Esophagus muscularis mucosa (tissue), 4 donors: ENCODE measurements at places on chromosomes 11 and 22. TPM values are rescaled to one million over a fixed set of nuclear protein-coding genes. Genes with fewer than 3 reads are reported as not detected.

DNA sequence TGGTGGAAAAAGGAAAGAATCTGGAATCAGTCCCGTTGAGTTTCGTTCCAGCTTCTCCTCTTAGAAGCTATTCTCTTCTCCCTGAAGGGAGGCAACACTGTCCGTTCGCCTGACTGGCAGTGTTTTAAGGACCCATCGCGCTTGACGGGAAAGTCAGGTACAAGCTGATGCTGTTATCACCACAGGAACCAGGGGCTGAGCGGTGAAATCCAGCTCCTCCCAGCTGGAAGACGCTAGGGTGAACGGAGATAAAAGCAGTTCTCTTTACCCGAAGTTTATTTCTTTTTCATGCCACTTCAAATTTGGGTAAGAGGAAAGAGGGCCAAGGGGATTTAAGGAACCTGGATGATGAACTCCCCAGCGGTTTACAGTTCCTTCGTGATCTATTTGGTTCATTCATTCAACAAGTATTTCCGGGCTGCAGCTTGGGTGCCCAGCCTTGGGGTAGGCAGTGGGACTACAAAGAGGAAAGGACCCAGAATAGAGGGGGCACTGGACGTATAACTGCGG is 551 bp upstream of the DEUP1 start:
- H3K27me3 ChIP-seq, result peaks cover 22% of the 10 kb centered on the region
- no peaks in the 10 kb centered on the region for H3K36me3 ChIP-seq
- peaks cover 11% of the 10 kb centered on the region for H3K4me1 ChIP-seq
- H3K4me3 ChIP-seq, result peak overlapping the region; percentile 46
- no peak for DNase-seq

DNA sequence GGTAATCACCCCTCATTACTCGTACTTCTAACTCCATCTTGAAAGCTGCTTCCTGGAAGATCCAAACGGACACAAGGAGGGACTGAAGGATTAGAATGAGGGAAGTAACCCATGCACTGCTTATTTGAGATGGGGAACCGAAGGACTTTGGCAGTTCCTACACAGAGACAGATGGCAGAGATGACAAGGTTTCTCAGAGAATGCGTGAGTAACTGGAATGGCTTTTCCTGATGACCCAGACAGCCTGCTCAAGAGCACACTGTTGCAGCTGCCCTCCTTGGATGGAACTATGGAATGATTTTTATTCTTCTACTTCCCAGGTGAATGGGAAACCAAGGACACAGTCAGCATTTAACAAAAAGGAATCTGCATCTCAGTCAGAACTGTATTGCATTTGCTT is 7.3 kb downstream of the KCNJ11 start:
- no peak overlapping the region for H3K27ac ChIP-seq
- H3K4me1 ChIP-seq, result peaks cover 3% of the 10 kb centered on the region
- DNase-seq, result no peak
- no peak overlapping the region for H3K4me3 ChIP-seq
- no peaks in the 10 kb centered on the region for H3K27me3 ChIP-seq
- H3K36me3 ChIP-seq, result no peaks in the 10 kb centered on the region

DNA sequence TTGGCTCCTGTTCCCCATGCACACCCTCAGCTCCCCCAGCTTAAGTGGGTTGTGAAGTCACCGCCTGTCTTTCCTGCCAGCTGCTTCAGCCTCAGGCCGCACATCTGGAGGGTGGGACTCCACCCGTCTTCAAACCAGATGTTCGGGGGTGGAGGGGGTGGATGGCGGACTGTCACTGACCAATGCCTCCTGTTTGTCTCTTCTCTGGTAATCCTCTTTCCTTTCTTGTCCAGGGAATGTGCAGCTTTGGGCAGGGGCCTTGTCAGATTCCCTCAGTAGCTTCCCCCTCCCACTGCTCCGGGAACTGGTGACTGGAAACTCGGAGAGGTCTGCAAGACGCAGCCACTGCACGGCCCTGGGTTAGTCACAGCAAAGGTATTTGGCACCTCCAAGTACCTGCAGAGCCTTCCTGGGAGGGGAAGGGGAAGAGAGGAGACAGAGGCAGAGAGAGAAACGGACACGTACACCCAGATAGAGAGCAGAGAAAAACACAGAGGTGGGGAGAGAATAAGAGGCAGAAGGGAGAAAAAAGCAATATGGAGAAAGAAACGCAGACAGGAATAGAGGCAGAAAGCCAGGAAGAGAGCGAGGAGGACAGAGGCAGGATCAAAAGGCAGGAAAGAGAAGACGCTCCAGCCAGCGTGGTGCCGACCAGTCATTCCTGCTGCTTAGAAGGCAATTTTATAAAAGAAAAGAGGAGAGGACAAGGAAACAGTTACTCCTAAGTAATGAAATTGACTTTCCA is 56.1 kb upstream of the TIMP3 start:
- DNase-seq, result no peak
- no peaks in the 10 kb centered on the region for H3K36me3 ChIP-seq
- no peak overlapping the region for H3K4me3 ChIP-seq
- H3K27me3 ChIP-seq, result no peaks in the 10 kb centered on the region
- H3K4me1 ChIP-seq, result peaks cover 24% of the 10 kb centered on the region

DNA sequence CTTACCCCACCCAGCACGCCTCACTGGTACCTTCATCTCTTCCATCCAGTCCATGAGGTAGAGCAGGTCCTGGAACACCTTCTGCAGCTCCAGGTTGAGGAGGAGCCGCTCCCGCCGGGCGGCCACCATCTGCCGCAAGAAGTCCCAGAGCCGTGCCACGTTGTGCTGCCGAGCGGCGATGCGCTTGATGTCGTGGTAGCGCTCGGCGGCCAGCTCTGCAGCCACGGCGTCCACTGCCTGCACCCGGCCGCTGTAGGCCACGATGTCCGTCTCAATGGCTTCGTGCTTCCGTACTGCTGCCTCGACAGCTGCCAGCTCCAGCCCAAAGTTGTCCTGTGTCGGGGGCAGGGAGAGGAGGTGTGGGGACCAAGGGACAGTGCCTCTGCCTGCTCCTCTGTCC is 21.5 kb downstream of the SPTBN2 start:
- H3K4me3 ChIP-seq, result no peak overlapping the region
- no peaks in the 10 kb centered on the region for H3K27me3 ChIP-seq
- no peak overlapping the region for H3K27ac ChIP-seq
- H3K4me1 ChIP-seq, result no peaks in the 10 kb centered on the region
- DNase-seq, result no peak

DNA sequence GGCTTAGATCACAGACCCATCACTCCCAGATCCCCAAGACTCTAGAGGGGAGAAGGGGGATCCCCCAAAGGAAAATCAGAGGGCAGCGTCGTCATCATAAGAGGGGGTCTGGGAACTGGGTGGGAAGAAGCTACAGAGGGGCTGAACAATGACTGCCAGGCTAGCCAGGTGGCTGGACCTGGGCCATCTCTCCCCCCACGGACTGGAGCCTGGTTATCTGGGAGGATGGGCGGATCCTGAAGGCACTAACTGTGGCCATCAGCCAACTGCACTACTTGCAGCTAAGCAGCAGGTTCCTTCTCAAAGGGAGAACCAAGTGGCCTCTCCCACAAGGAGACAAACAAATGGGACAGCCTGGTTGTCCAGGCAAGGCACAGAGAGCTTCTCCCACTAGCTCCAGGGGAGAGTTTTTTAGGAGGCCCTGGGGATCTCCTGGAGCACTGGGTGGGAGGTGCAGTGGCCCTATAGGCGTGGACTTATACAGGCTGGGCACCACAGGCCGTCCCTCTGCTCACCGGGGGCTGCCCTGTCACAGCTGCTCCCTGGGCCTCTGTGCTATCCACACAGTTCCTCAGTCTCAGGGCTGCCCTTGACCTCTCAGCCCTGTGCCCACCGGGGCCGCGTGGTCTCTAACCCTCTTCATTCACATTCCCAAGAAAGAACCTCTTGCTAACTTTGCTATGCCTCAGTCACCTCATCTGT is 15.4 kb downstream of the P2RY6 start:
- no peaks in the 10 kb centered on the region for H3K27me3 ChIP-seq
- H3K4me3 ChIP-seq, result no peak overlapping the region
- H3K36me3 ChIP-seq, result no peaks in the 10 kb centered on the region

DNA sequence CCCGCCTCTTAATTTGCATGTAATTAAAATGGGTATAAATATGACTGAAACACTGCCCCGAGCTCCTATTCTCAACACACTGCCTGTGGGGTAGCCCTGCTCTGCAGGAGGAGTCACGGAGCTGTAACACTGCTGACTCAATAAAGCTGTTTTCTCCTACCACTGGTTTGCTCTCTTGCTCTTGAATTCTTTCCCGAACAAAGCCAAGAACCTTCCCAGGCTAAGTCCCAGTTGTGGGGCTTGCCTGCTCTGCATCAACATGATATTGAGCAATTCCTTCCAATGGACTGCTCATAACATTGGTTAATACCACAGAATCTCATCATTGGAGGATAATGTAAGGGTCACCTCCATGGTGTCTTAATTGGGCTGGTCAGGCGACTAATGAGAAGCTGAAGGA is 114.4 kb downstream of the FBXO7 start:
- no peak overlapping the region for H3K4me3 ChIP-seq
- H3K36me3 ChIP-seq, result no peaks in the 10 kb centered on the region
- no peak overlapping the region for H3K27ac ChIP-seq
- H3K27me3 ChIP-seq, result no peaks in the 10 kb centered on the region

GRCh38 chr11:70299636-70300035 is 29.1 kb downstream of the PPFIA1 start:
- no peak for DNase-seq
- H3K36me3 ChIP-seq, result no peaks in the 10 kb centered on the region
- no peak overlapping the region for H3K4me3 ChIP-seq
- H3K27ac ChIP-seq, result no peak overlapping the region

- peaks cover 7% of the 10 kb centered on the region for H3K36me3 ChIP-seq
- no peak overlapping the region for H3K27ac ChIP-seq
- DNase-seq, result no peak
- no peaks in the 10 kb centered on the region for H3K4me1 ChIP-seq
- H3K27me3 ChIP-seq, result no peaks in the 10 kb centered on the region
- H3K4me3 ChIP-seq, result no peak overlapping the region
These were observed 48.4 kb downstream of the CSTPP1 start for GRCh38 chr11:46984987-46985386.

The AMOTL1 gene
- 190 TPM for total RNA-seq

The IGLL1 gene
- not detected for total RNA-seq

DNA sequence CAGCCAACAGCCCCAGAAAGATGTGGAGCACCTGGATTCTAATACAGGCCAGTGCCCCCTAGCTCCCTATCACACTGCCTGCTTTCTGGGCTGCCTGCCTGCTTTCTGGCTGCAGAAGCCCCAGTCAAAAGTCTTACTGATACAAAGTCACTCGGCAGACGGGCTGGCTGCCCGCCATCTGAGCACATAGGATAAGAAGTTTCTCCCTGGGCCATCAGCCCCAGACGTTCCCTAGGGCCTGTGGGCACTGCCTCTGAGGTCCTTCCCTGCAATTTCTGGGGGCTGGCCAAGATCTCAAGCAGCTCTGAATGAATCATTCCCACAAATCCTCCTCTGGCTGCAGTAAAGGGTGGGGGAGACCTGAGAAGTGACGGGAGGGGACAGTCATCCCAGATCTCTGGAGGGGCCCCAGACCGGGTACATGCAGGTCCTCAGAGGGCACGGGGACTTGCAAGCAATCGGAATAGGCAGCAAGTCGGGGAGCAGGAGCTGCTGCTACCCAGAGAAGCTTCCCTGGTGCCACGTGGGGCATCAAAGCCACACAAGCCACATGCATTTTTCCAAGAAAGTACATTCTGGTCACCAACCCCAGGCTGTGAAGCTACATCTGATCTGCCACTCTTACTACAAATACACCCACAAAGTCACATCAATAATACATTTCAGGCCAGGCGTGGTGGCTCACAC is 4.7 kb downstream of the TPST2 start:
- H3K27ac ChIP-seq, result no peak overlapping the region
- no peak overlapping the region for H3K4me3 ChIP-seq
- no peak for DNase-seq
- peaks cover 32% of the 10 kb centered on the region for H3K4me1 ChIP-seq
- H3K36me3 ChIP-seq, result peaks cover 15% of the 10 kb centered on the region

- peaks cover 17% of the 10 kb centered on the region for H3K36me3 ChIP-seq
- peak overlapping the region; percentile 88 for H3K27ac ChIP-seq
- no peak for DNase-seq
- H3K4me3 ChIP-seq, result peak overlapping the region; percentile 98
- no peaks in the 10 kb centered on the region for H3K27me3 ChIP-seq
These were observed 617 bp downstream of the TSG101 start for GRCh38 chr11:18526130-18526520.

The CREB3L1 gene
- 2.5 TPM for total RNA-seq

DNA sequence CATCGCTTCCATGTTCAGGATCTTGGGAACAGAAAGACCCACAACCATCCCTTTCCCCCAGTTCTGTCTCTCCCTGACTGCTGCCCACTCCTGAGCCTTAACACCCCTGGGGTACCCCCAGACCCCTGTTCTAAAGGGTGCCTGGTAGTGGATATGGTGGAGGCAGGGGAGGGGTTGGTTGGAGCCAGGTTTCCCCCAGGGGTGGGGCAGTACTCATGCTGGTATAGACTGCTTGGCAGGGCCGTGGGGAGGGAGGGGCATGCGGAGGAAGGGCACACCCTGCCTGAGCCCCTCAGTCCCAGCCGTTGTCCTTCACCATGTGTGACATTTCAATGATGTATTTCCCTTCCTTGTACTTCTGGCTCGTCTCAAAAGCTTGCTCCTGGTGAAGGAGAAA is 4.0 kb downstream of the YPEL4 start:
- peak overlapping the region; percentile 32 for H3K27ac ChIP-seq
- H3K27me3 ChIP-seq, result peaks cover 5% of the 10 kb centered on the region
- DNase-seq, result no peak

The PPFIBP2 gene
- 7.5 TPM for total RNA-seq

- H3K36me3 ChIP-seq, result no peaks in the 10 kb centered on the region
- H3K27me3 ChIP-seq, result no peaks in the 10 kb centered on the region
- no peak overlapping the region for H3K4me3 ChIP-seq
- H3K4me1 ChIP-seq, result peaks cover 95% of the 10 kb centered on the region
- no peak for DNase-seq
These were observed 10.4 kb downstream of the PACSIN2 start for GRCh38 chr22:43004362-43005035.

GRCh38 chr11:102927624-102927990 is 27.9 kb downstream of the MMP13 start:
- no peak for DNase-seq
- no peaks in the 10 kb centered on the region for H3K4me1 ChIP-seq
- no peak overlapping the region for H3K27ac ChIP-seq
- H3K27me3 ChIP-seq, result no peaks in the 10 kb centered on the region

GRCh38 chr11:12416552-12416951 is 39.2 kb downstream of the PARVA start:
- no peak overlapping the region for H3K4me3 ChIP-seq
- H3K27ac ChIP-seq, result peak overlapping the region; percentile 99
- DNase-seq, result peak; percentile 45

GRCh38 chr11:119025099-119025473 is 5.6 kb downstream of the SLC37A4 start:
- H3K27me3 ChIP-seq, result no peaks in the 10 kb centered on the region
- H3K4me1 ChIP-seq, result peaks cover 18% of the 10 kb centered on the region
- H3K27ac ChIP-seq, result peak overlapping the region; percentile 54

The HEPN1 gene
- not detected for total RNA-seq
